ENCODE measurements at places on chromosomes 1 and 21.

- DNase-seq = no peak
Observed at GRCh38 chr1:208141610-208142192, 102.5 kb downstream of the PLXNA2 start.

DNA sequence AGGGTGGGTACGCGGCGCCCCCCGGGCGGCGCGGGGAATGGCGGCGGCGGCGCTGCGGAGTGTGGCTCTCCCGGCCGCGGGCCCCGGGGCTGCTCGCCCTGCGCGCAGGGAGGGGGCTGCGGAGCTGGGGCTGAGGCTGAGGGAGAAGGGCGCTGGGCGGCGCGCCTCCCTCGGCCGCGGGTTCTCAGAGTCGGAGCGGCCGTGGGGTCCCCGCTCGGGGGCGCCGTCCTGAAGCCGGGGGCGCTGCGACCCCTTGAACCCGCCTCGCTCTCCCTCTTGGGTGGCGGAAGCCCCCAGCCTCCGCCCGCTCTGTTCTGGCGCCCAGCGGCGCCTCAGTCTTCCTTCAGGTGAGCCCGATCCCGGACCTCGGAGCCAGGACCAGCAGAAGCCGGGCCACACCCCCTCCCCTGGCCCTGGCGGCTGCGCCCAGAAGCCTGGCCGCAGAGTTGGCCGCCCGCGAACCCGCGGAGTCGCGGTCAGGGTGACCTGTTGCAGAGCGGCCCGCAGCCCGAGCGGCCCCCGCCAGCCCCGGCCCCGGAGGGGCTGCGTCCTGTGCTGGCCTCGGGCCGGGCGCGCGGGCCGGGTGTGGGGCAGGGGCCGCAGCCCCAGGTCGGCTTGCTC lies 532 bp downstream of the RALGPS2 start:
- DNase-seq = peak; percentile 52

DNA sequence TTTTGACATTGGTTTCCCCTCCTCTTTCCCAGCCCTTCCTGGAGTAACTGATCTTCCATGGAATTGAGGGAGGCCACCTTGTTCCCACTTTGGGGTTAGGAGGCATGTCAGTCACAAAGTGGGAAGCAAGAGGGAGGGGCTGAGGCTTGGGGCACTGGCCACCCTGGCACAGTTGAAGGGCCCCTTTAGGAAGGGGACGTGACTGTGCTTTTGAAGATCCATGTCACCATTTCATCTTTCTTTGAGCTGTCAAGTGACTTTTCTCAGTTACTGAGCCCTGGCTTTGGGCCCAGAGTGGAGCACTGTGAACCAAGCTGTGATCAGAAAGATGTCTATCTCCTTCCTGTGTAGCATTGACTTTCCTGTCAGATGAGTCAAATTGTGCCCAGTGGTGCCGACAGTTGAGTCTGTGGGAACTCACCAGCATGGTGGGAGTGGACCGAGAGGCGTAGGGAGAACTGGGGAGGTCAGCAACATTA lies 38.5 kb upstream of the TDRD10 start:
- peak; percentile 44 for DNase-seq

GRCh38 chr1:43510621-43511020 lies 20.1 kb upstream of the PTPRF start:
- no peak for DNase-seq

GRCh38 chr1:186819126-186819525 lies 9.6 kb upstream of the PLA2G4A start:
- peak; percentile 8 for DNase-seq

DNA sequence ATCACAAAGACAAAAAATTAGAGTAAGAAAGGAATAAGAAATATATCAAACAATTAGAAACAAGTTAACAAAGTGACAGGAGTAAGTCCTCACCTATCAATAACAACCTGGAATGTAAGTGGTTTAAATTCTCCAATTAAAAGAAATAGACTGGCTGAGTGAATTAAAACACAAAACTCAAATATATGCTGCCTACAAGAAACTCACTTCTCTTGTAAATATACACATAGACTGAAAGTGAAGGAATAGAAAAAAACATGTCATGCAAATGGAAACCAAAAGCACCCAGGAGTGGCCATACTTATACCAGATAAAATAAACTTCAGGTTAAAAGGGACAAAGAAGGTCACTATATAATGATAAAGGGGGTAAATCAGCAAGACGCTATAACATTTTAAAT lies 43.2 kb upstream of the NUF2 start:
- DNase-seq = no peak

GRCh38 chr1:228958121-228958520 lies 222.8 kb downstream of the RHOU start:
- DNase-seq = no peak

GRCh38 chr1:35507947-35508346 lies 49.3 kb downstream of the KIAA0319L start:
- no peak for DNase-seq

DNA sequence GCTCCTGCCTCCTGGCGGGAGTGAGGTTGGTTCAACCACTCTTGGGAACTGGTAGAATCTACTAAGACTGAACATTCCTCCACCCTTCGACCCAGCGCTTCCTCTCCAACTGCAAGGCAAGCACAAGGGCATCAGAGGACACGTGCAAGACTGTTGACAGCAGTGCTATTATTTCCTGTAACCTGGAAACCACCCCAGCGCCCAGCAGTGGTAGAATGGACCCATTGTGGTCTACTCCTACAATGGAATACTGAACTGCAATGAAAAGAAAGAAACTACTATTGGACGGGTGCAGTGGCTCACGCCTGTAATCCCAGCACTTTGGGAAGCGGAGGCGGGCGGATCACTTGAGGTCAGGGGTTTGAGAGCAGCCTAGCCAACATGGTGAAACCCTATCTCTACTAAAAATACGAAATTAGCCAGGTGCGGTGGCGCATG lies 33.0 kb upstream of the TARDBP start:
- DNase-seq = no peak

DNA sequence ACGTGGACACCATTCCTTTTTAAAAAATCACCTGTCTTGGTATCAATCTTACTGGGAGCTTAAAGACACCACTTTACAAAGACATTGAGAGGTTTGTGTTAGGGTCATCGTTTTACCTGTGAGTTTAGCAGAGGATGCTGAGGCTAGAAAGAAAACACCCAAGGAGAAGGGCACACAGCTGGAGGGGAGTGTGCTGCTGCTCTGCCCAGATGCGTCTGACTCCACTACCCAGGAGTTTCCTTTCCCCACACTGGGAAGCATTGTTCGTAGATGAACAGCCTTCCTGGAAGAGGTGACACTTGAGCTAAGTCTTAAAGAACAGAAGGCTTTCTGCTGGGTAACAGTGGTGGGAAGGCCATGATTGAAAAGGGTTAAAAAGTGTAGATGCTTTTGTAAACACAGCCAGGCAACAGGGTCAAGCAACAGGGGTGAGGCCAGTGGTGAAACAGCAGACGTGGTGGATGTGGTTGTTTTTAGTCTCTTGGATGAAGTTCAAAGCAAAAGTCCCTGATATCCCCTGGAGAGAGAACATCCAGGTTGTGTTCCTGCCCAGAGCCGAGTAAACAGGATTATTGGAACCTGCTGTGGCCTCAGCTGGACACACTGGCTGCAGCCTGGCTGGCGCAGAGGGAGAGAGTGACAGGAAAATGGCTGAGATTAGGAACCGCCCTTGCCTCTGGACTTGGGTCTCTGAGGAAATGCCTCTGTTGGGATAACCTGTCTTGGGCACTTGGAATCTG lies 198.6 kb upstream of the JUN start:
- DNase-seq = no peak

DNA sequence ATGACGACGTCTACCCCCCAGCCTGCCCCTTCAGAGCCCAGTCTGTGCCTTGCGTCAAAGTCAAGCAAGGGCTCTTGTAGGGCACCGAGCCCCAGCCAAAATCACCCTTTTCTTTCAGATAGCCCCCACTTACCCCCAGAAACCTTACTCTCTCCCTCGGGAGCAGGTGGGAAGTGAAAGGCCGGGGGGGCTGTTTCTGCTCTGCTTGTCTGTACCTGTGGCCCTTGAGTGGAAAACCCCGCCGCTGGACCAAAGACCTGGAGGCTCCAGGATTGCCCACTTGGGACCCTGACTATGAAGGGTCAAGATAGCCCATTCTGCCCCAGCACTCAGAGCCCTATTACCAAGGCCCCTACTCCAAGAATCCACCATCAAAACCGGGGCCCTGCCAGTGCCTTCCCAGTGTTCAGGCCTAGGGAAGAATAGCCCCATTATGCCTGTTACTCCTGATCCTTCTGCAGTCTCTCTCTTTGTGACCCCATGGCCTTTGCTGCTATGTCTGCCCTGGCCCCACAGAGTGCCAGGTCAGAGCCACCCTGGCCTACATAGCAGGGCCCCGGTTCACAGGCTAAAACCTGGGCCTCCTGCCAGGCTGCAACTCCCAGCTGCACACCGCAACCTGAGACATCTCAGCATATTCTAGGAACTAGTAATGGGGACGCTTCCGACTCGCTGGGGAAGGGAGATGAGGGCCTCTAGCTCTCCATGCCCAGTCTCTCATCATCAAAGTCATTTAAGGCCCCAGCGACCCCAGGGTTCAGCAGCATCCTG lies 22.2 kb upstream of the HPDL start:
- no peak for DNase-seq

GRCh38 chr21:19433623-19434022 lies 1030.0 kb upstream of the TMPRSS15 start:
- DNase-seq = no peak

GRCh38 chr1:216461466-216461865 lies 38.2 kb upstream of the USH2A start:
- DNase-seq = no peak

Data from GM20000 (cell line).